SK-MEL-5 (cell line): ENCODE measurements at places on chromosomes 6 and 20.
A peak's percentile ranks its signal among the peaks of the same experiment; 100 is the strongest.

GRCh38 chr20:9409352-9409751, 105.0 kb upstream of the LAMP5 start:
- no peak for DNase-seq

GRCh38 chr6:167495506-167496401, 170.9 kb downstream of the TTLL2 start:
- no peak for DNase-seq

- DNase-seq = no peak
Measured at GRCh38 chr20:34011275-34011674, 17.6 kb downstream of the RALY start.

GRCh38 chr6:153129873-153130514, 1.1 kb downstream of the RGS17 start:
- no peak for DNase-seq

DNA sequence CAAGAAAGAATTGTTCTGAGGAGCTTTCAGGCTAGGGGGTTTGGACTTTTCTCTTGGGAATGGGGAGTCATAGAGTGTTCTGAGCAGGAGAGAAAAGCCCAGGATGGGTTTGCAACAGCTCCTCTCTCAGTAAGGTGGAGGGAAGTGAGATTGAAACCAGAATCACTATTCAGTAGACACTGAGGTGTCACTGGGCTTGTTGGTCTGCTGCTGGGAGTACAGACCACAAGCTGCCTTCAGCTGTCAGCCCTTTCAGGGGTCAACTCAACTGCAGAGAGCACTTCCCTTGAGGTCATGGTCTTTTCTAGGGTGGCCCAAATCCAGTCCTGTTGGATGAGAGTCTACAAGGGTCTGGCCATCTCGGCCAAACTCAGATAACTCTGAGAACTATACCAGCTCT, 12.9 kb upstream of the FOXA2 start:
- no peak for DNase-seq

DNA sequence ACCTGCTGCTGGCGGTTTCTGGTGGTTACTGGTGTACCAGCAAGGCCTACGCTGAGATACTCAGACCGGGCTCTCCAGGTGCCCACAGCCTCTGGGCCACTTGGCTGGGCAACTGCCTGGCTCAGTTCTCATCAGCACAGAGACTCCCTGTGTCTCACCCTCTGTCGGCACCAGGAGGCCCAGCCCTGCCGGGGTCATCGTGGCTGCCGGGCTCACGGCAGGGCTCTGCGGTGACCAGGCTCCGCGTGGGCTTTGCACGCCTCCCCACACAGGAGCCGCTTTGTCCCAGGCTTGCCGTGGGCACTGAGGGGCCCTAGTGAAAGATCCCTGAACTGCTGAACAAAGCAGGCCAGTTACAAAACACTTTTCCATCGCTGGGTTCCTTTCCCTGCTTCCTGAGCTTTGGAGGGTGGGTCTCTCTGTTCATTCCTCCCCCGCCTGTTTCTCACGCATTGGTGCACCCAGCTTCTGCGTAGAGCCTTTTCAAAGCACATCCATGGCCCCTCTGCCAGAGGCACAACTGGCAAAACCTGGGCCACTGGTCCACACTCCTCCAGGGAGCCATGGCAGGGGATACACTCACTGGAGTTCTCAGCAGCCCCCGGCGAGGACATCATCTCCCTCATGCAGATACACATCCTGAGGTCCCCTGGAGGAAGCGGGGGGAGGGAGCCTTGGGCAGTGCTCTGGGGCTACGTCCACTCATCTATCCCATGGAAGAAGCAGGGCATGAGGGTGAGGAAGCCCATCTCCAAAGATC, 117.0 kb downstream of the NFATC2 start:
- peak; percentile 94 for DNase-seq

DNA sequence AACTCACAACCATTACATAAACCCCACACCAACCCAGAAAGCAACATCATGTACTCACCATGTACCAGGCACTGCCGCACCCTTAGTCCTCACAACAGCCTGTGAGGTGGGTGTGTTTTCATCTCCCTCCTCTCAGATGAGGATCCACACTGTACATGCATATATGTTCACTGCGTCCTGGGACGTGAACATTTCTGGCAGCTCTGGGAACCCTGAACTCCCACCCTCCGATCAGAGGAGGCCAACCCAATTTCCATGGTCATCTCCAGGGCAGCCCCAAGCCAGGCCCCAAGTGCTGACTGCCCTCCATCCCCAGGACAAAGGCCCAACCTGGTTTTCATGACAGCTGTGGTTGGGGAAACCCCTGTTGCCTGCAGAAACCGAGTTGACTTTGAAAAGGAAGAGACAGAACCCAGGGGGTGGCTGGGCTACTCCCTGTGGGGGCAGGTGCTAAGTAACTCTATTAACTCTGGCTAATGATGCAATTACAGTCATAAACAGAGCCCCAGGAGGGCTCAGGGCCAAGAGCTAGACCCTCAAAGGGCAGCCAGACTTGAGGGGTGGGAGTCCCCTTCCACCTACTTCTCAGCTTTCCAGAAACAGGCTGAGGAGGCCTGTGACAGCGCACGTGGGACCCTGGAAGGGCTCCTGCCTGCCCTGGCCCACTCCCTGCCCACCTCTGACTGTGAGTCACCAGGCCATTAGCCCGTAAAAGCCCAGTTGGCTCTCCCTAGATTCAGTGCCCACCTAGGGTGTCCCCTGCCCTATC, 2.6 kb downstream of the TFEB start:
- no peak for DNase-seq

DNA sequence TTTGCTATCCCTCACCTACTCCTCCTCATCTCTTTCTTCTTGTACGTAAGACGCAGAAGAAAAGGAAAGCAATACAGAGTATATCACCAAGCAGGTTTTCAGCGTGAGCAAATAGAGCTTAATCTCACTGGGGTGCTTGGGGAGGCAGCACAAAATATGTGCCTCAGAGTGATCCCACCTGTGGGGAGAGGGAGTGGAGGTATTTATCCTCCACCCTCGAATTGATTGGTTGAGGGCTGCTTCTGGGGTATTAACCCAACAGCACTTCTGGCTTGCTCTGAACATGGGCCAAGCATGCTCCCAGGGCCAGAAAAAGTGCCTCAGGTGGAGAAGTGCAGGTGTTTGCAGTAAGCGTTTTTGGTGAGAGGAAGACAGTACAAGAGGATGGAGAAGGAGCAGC, 78.5 kb upstream of the EYA2 start:
- no peak for DNase-seq

- peak; percentile 95 for DNase-seq
Measured at GRCh38 chr20:8019246-8019997, at the start of gene TMX4. Gene TMX4, minus strand, starts transcription at chr20:8019761. Its CDS starts 148 bp downstream, at chr20:8019613.

- DNase-seq = no peak
Measured at GRCh38 chr20:48195121-48195870, 410.0 kb upstream of the SULF2 start.

- no peak for DNase-seq
Measured at GRCh38 chr6:170274713-170275560, 15.9 kb downstream of the DLL1 start.

DNA sequence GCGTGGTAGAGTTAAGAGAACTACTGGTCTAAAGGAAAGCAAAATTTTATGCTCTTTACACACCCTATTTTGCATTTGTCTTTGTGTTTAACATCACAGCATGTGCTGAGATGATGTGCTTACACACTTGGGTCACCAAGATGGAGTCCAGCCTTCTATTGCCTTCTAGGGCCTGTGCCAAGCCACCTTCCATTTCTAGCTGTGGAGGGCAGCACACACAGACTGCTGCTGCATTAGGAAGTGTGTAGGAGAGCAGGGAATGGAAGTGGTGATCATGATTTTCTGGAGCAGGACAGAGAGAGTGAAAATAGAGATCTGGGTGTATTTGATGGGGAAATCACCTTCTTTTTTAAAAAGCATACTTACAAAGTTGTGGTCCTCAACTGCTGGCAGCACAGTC, 191.6 kb downstream of the SOX4 start:
- peak; percentile 47 for DNase-seq

DNA sequence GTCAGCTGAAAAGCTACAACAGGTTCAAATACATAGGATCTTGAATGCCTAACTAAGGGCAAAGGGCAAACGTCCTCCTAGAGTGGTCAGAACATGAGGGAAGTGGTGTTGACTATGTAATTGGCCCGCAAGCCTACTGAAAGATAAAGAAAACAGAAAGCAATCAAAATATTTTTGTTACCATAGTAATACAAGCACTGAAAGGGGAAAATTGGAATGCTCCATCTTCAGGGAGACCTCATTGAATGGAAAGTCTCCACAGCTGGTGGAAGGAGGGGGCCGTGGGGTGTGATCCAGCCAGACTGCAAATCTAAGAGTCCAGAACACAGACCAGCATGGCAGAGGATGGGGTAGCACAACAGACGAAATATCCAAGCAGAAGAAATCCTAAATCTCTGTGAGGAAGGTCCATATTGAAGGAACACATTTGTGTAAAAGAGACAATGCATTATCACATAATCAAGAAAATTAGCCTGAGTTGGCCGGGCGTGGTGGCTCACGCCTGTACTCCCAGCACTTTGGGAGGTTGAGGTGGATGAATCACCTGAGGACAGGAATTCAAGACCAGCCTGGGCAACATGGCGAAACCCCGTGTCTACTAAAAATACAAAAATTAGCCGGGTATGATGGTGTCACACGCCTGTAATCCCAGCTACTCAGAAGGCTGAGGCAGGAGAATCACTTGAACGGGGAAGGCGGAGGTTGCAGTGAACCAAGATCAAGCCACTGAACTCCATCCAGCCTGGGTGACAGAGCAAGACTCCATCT, 39.5 kb downstream of the MTFR2 start:
- DNase-seq = no peak

GRCh38 chr6:22664968-22665367, 95.6 kb downstream of the HDGFL1 start:
- no peak for DNase-seq

DNA sequence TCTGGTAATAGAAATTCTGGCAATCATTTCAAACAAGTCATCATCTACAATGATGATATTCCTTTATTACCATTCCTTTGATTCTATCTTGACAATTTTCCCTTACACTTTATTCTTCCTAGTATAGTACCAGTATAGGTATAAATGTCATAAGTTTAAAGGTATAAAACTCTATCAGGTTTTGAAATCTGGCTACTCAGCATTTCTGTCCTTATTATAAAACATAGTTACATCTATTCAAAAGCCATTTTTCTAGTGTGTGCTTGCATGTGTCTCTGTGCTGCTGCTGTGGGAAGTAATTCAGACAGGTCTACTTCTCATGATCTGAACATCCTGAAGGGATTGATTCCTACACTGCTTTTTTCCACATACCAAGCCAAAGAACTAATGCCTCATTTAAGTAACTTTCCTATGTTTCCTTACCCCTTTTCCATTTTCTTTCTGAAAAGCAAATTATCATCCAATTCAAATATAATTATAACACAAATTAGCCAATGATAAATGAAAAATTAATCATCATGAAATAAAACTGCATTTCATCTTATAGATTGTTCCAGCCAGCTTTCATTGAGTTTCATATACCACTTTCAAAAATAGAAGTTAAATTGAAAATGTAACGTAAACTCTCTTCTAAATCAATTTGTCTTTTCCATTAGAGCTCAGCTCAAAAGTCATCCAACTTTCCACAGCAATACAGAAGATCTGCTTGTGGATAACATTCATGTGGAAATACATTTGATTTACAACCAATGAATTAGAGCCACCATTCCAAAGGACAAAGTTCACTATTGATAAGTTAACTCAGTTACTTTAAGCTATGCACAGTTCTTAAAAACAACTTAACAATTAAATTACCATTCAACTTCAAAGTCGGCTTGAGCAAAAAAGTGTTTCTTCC, 35.9 kb downstream of the COL12A1 start:
- no peak for DNase-seq

DNA sequence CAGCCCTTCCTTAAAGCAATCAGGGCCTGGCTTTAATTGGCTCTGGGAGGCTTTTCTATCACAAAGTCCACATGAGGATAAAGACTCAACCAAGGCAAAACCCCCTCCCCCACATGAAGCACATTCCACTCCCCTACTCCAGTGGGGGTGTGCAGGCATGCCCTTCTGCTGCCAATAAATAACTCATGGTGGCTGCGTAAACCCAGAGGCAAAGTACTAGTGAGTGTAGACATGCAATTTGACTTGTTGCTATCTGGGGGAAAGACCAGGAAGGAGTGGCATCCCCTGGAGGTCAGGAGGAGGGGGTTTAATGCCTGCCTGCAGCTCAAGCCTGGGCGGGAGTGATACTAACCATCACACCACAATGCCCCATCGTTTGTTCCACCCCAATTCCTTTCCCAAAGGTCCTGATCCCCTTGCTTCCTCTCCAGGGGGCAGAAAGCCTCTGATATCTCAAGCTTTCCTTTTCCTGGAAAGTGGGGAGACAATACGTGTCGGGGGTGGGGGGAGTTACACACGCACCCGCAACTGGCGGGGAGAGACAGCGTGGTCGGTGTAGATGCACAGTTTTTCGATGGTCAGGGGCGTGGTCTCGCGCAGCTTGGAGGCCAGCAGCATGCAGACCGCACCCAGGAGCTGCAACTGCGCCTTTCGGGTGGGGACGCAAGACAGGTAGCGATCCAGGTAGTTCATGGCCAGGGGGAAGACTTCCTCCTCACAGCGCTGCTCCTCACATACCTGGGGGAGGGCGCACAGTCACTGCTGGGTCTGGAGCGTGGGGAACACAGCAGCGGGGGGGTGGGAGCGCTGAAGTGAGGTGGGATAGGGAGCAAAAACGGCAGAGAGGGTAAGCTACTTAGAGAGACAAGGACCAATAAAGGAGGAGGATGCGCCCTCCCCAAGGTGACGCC, 1.5 kb downstream of the CCND3 start:
- no peak for DNase-seq

DNA sequence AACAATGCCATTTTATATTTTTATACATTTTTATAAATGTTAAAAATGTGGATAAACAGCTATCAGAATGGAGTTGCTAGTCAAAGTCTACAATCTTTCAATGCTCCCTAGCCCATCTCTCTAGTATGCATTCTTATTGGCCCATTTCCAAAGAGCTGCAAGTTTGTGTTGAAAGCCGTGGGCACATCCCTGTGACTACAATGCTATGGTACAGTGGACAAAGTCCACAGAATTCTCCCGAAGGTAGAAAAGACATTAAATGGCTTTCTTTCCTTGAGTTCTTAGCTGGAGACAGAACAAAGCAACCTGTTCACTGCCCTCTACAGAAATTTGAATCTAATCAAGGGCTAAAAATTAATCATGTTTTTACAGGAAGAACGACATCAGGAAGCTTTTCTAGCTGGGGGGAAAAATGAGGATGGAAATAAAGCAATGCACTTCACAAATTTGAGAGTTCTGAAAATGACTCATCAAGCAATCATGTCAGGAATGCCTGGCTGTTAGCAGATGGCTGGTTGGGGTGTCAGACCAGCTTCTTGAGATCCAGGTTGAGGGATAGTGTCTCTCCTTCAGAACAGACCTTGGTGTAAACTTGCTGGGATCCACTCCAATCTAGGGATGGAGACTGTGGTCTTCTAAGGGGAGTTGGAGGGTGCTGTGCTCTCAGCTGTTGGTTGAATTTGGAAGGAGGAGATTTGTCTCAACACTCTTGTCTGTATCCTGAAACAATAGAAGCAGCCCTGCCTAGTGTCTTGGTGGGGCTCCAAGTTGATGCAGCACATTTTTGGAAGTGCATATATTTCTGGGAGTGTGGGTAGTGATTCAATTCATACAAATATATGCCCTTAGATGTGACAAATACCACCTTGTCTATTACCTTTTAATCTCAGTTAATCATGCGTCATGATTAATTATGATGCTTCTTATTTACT, 143.4 kb upstream of the PHACTR1 start:
- no peak for DNase-seq
